ENCODE measurements at places on chromosomes 6 and 20.
A peak's percentile ranks its signal among the peaks of the same experiment; 100 is the strongest.

GRCh38 chr20:63087872-63088680 lies 81.3 kb upstream of the BHLHE23 start:
- DNase-seq, result no peak

GRCh38 chr6:47165918-47166317 lies 123.8 kb upstream of the ADGRF1 start:
- DNase-seq, result peak; percentile 50

DNA sequence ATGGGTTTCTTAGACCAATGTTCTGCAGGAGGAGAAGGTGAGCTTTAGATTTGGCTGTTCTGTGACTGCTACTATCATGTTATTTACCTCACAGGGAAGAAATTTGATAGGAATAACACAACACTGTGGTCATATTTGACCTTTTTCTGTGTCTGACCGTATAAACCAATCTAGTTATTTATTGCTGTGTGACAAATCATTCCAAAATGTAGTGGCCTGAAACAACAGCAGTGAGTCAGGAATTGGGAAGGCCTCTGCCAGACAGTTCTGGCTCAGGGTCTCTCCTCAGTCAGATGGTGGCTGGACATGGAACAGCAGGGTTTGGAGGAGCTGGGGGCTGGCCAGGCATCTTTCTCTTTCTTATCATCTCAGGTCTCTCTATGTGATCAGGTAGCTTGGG lies 33.0 kb downstream of the RIPOR2 start:
- DNase-seq, result peak; percentile 83

DNA sequence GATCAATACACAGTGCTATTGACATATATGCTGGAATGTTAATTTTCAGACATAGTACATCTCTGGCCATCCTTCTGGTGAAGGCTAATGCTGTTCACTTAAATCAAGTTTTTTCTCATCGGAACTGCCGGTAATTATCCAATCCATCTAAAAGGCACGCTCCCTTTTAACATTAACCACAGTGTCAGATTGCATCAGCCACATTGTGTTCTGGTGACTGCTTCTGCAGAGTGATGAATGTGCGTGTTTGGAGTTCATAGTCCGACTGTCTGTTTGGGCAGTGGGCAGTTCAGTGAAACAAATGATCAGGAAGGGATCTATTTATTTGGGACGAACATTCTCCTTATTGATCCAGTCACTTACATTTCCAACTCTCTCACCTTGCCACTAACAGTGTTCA lies 49.5 kb downstream of the SOBP start:
- DNase-seq, result peak; percentile 58

GRCh38 chr6:167094820-167095637 lies 27.9 kb upstream of the CCR6 start:
- DNase-seq, result no peak

DNA sequence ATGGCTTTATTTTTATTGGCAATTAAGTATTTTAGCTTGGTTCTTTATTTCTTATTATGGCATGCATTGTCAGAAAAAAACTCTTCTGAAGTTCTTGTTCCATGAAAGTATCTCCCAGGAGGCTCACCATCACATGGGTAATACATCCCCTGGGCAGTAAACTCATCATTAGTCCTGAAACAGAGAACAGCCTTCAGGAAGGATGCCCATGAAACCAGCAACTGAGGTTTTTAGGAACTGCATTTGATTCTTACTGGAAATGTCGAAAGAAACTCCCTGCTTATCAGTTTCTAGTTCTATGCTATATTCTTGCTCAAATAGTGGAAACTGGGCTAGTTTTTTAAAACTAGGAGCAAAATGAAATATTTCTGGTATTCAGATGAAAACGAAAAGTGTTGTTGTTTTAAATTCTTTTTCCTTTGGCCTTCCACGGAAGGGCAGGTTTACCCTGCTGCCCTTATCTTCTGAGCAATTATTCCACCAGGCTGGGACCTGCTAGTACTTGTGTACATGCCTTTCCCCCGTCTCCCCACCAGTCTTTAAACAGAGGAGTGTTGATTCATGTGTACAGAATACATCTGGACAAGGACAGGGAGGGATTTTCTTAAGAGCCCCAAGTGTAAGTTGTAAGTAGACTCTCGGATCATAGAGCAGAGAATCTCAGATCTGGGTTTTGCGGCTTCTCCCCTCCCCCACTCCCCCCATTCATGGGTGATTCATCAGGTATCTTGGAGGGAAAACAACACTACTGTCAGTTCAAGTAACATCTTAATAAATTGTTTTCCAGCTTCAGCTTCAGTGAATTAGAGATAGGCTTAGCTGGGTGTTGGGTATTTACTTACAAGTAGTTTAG lies 81.5 kb downstream of the RTN4IP1 start:
- peak; percentile 86 for DNase-seq

DNA sequence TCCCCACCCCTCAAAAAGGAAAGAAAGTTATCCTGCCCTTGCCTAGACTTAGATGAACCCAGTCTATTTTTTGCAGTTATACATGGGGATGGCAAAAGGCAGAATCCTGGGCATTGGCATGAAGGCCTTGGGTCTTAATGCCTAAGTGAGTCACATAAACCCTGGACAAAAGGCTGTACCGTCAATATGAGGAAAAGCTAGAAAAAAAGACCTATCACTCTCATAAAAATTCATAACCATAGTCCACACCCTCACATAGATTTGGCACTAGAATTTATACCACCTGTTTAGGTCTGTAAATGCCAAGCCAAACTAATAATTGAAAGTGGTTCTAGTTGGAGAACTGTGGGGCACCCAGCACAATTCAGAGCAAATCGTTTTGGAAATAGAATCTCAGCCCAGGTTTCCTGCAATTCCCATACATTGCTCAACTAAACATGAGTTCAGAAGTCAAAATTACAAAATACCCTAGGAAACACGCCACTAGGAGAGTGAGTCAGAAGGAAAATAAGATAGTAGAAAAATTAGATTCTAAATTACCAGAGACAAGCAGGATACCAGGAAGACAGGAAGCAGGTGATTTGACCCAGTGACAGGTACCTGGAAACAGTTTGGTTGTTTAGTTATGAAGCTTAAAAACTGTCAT lies 70.4 kb upstream of the FUCA2 start:
- peak; percentile 12 for DNase-seq

GRCh38 chr6:135314543-135314942 lies 133.4 kb downstream of the MYB start:
- no peak for DNase-seq

- DNase-seq, result no peak
Observed at GRCh38 chr20:63085151-63085861, 78.5 kb upstream of the BHLHE23 start.

DNA sequence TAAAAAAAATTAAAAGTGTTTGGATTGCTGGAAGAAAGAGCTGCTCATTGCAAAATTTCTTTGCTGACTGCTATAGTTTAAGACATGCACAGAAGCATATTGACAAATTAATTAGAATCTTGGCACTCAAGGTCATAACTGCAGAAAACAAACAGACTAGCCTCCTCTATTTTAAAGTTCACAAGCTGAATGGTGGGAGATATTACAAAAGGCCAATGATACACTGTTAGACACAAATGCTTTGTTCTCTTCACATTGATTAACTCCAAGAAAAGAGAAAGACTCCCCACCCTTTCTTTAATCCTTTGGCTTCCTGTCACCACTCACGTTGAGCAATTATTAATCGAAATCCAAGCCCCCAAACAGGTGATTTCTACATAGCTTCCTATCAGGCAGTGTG lies 69.1 kb downstream of the PTCHD4 start:
- no peak for DNase-seq

DNA sequence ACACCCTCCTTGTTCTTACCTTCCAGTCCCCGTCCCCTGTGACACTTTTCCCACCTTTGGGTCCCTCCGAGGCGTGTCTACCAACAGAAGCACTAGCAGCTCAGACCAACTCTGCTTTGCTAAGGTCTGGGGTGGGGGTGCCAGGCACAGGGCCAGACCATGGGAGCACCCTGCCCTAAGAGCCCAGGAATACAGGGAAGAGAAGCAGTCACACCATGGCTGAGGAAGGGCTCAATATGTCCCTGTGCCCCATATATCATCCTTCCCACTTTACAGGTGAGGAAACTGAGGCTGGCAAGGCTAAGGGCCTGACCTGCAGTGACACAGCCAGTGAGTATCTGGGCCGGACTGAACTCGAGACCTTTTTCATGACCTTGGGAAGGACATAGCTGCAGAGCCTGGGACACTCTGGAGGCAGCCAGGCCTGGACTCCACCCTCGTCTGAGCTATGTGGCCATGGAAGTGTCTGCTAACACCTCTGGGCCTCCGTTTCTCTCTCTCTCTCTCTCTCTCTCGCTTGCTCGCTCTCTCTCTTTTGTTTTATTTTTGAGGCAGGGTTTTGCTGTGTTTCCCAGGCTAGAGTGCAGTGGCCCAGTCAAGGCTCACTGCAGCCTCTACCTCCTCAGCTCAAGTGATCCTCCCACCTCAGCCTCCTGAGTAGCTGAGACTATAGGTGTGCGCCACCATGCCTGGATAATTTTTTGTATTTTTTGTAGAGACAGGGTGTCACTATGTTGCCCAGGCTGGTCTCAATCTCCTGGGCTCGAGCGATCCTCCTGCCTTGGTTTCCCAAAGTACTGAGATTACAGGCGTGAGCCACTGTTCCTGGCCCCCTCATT lies 156.7 kb downstream of the GRM4 start:
- no peak for DNase-seq

DNA sequence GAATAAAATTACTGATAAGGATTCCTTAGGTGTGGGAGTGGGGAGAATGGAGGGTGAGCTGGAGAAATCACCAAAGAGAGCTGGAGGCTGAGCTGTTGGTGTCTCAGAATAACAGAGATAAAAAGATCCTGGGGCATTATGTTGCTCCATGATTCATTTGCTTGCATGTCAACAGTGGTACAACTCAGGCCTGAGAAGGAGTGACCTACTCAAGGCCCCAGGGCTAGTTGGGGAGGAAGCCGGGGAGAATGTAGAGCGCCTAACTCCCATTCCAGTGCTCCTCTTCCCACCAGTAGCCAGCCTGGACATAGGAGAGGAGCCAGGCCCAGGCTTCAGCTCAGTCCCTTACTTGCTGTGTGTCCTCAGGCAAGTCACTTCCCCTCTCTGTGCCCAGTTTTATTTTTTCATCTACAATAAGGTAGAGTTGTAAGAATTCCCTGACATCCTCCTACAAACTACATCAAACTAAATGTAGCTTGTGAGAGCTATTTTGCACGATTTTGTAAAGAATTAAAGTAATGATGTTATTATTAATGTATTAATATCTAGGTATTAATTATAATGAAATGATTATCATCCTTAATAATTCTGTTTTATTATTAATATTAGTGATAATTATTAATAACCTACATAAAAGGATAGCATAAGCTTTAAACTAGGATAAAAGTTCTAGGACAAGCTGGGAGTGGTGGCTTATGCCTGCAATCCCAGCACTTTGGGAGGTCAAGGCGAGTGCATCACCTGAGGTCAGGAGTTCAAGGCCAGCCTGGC lies 250.9 kb upstream of the SULF2 start:
- DNase-seq, result no peak

DNA sequence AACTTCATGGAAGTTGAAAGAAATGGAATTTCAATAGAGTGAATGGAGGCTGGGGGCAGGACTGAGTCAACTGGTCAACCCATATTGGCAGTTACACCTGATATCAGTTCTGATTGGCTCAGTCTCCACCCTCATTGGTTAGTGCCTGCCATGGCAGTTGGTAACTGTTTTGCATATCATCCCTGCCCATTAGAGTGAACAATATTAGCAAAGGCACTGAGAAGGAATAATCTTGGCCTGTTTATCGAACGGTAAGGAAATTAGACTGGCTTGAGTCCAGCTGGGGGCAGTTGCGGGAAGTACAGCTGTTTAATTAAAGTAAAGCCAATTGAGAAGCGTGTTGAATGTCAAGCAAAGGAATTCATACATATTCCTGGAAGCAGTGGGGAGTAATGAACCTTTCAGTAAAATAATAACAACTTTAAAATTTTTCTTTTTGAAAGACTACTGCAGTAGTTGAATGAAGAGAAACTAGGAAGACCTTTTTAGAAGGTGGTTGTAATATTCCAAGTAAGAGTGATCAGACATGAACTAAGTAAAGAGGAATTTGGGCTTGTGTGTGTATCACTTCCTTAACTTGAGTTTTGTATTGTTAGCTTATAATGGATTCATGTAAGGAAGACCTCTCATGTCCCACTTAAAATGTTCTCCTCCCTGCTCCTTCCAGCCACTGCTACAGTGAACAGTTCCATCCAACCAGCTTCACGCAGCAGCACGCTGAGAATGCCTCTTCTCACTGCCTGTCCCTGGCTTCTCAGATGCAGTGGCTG lies 17.2 kb upstream of the FAM50B start:
- no peak for DNase-seq

- no peak for DNase-seq
Observed at GRCh38 chr20:57166568-57167291, 99.7 kb downstream of the BMP7 start.

GRCh38 chr6:17894191-17894590 lies 93.2 kb downstream of the KIF13A start:
- DNase-seq, result no peak

DNA sequence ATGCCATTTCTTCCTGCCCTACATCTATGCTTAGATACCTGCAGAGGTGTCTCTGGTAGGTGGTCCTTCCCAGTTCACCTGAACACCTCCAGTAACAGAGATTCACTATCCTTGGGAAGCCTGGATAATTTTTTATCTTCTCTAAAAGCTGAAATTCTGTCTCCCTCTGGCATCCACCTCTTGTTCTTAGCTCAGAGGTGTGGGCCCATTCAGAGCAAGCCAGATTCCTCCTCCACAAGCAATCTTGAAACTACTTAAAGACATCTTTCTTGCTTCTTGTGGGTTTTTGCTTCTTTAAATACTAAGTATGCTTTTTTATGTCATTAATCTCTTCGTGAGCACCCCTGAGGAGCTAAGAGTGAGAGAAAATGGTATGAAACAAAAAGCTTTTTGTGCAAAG lies 10.4 kb upstream of the SNRPB2 start:
- DNase-seq, result no peak

DNA sequence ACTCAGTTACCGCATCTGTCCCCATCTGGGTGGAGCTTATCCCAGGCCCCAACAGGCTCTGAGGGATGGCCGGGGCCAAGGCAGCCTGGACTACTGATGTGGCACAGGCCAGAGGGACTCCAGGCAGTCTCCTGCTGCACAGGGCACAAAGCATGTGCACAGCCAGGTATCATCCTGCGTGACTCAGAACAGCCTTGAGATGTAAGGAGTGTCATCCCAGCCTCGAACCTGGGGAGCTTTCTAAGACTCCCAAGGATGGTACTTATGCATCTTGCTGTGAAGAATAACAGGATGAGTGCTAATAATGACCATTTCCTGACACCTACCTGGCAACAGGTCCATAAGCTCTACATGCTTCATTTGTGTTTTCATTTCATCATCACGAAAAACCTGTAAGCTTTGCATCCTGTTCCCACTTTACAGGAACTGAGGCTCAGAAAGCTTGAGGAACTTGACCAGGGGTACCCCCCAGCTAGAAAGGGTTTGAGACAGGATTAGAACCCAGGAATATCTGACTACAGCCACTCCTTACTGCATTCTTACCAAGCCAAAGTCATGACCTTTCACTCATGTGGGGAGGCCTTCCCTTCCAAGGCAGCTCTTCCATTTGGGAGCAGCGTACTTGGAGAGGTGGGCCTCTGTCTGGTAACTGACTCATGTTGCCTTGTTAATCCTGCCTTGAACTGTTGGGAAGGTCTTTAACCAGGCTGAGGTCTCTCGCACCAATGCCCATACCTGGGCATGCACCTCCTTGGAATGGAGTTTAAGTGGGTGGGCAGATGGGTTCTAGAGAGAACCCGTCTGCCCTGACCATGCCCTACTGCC lies 1.9 kb downstream of the TRIB3 start:
- DNase-seq, result no peak
